IMR-90 (cell line): ENCODE measurements at places on chromosomes 13 and 19. TPM values are rescaled to one million over a fixed set of nuclear protein-coding genes. Genes with fewer than 3 reads are reported as not detected.
A peak's percentile ranks its signal among the peaks of the same experiment; 100 is the strongest.

C13orf42 gene
- not detected in 2 replicates for total RNA-seq

ATXN8OS gene
- total RNA-seq: not detected in 2 replicates

CGB1 gene
- total RNA-seq: not detected in 2 replicates

GRCh38 chr19:45071545-45071938 is 4.7 kb downstream of the ZNF296 start:
- no peak for DNase-seq

FFAR2 gene
- not detected in 2 replicates for total RNA-seq

GRCh38 chr19:31296741-31297390 is 52.4 kb downstream of the TSHZ3 start:
- DNase-seq: no peak

DNA sequence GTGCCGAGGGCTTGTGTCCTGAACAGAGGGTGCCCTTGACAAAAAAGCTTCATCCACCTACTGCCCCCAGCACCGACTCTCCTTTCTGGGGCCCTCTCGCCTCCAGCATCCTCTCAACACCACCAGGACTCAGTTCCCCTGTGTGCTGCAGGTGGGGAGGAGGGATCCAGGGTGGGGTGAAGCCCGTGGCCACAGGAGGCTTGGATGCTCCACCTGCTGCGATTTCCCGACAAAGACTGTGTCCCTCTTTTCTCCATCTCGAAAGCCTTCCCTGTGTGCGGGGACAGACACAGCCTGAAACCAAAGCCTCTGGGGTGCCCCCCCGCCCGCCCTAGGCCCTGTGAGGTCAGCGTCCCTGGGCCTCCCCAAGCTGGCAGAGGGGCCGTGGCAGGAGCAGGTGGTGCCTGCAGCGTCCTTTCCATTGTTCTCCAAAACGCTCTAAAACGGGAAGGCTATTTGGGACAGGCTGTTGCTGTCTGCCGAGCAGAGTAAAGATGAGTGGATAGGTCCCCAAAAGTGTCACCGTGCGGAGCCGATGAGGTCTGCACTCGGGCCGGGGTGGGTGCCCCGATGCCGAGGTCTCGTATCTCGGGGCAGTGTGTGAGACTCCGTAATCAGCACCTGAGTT is 185.7 kb downstream of the PTPRS start:
- DNase-seq: no peak

KLK3 gene
- total RNA-seq: not detected in 2 replicates

ZNF765 gene
- 18.1 and 19.2 TPM in 2 replicates for total RNA-seq

DNA sequence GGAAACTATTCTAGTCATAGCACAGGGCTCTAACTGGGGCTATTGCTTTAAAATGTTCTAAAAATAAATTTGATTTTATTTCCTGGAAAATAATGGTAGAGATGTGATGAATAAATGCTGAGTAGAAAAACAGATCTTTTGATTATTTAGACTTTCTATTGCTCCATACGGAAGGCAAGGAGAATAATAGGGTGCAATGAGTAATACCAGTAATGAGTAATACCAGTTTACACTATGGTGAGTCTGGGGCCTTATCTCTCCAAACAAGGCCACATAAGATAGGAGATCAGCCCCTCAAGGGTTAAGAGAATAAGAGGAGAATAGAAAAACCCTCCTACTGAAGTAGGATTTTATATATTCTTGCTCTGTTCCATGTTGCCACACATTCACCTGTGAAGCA is 390.4 kb downstream of the KLF5 start:
- DNase-seq: peak; percentile 13

FGF21 gene
- total RNA-seq: not detected in 2 replicates

DNA sequence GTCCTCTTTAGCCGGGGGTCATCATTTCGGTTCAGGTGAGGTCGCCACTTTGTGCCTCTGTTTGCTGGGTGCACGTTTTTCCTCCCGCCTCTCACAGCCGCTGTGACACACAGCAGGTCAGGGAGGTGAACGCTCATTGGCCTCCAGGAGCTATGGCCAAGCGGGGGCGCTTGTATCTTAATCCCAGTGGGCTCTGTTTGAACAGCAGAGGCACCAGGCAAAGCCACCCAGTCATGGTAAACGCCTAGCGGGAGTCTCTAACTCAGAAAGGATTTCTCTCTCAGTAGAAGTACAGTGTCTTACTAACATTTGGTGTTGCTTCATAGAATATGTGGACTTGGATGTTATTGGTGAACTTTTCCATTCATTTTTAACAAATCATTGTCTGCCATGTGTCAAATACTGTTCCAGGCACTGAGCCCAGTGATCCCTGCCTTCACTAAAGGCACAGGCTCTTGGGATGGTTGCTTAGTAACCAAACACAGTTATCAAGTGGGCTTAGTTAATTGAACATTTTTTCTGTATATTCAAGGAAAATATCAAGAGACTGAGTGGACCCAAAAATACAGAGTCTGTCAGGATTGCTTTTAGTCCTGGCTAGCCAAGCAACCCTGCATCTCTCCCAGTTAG is 186.7 kb downstream of the STK24 start:
- DNase-seq: peak; percentile 20

DNA sequence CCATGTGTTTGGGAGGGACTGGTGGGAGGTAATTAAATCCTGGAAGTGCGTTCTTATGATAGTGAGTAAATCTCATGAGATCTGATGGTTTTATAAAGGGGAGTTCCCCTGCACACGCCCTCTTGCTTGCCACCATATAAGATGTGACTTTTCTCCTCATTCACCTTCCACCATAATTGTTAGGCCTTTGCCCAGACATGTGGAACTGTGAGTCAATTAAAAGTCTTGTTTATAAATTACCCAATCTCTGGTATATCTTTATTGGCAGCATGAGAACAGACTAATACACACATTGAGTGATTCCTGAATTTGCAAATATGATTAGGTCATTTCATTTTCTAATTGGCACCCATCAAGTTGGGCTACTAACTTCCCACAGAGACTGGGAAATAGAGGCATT is 977.2 kb downstream of the SLITRK1 start:
- no peak for DNase-seq

DNA sequence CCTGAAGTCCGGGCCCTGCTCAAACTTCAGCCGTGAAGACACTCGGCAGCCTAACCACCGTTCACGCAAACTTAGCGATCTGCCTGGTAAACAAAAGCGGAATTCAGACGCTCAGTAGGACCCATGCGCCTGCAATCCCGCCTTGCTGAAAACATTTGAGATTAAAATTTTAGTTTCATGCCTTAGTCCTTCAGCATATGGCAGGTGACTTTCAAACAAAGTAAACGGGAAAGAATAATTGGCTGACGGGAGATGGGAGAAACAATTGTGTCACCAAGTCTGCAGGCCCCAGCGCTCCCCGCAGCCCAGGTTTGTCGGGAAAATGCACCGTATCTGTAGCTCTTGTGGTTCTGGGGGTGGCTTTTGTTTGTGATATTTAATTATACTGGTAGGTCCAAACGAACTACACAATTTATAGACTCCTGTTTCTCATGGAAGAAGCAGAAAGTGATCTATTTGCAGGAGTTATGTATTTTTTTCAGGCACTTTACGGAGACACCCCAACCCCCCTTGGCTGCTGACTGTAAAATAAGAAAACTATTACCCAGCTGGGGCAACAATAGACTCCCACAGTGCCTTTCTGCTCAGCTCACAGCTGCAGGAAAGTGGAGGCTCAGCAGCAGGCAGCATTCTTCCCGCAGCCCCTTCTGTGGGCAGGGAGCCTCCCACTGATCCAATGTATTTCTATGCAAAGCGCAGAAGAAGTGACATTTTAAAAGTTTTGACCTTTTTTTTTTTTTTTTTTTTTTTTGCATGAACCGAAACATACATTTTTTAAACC is 94.8 kb downstream of the SOX1 start:
- DNase-seq: no peak

FAM83E gene
- total RNA-seq: 0.36 and 0.56 TPM in 2 replicates

DNA sequence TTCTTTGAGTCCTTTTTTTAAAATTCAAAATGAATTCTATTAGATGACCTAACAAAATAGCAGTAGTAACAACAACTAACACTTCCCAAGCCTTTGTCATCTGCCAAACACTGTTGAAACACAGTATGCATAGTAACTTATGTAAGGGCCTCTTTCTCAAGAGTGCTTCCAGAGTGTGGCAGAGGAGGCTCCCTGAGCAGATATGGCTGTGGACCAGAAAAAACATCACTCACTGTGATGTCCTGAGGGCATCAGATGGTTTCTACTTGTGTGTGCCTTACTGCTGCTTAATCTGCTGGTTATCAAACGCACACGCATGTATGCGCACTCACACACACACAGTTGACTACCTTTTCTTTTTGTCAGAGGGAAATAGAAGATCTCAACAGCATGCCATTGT is 110.8 kb downstream of the DLEU7 start:
- peak; percentile 19 for DNase-seq

- DNase-seq: no peak
Observed at GRCh38 chr13:100506154-100506553, 82.4 kb downstream of the GGACT start.

GRCh38 chr13:113468472-113469201 is 15.3 kb upstream of the ADPRHL1 start:
- DNase-seq: no peak

GRCh38 chr19:4414144-4414799 is 11.8 kb downstream of the CHAF1A start:
- peak; percentile 55 for DNase-seq

DNA sequence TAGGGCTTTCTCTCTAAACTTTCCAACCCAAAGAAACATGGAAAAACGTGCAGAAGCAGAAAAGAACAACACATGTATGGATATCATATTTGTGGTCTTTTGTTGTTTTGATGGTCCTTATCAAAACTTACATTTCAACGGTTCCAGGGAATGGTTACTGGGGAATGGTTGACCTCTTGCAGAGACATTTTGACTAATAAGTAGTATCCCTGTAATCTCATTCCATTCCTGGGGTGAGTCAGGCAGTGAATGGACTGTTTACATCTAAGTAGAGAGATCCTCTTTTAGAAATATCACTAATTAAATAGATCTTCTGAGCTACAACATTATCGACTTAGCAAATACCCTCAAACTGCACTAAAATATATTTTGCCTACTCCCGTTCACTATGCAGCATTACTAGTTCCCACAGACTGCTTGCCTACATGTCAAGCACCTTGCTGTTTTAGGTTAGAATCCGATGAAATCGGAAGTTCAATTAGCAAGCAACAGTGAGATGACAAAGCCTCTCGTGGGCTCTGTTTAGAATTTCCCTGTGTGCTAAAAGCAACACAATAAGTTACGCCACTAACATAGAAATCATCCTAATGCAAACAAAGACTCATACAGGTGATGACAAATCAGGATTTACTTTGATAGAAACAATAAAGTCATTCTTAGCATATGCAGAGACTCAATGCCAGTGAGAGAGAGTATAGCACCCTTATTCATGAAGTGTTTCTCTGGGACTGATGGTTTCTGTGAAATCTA is 797.7 kb upstream of the ARGLU1 start:
- DNase-seq: peak; percentile 83

FGF14 gene
- total RNA-seq: under 0.01 TPM in 2 replicates

GRCh38 chr19:50340331-50340730 is 11.2 kb upstream of the KCNC3 start:
- no peak for DNase-seq
